ENCODE measurements at places on chromosomes 3 and 15. TPM values are rescaled to one million over a fixed set of nuclear protein-coding genes. Genes with fewer than 3 reads are reported as not detected.

DNA sequence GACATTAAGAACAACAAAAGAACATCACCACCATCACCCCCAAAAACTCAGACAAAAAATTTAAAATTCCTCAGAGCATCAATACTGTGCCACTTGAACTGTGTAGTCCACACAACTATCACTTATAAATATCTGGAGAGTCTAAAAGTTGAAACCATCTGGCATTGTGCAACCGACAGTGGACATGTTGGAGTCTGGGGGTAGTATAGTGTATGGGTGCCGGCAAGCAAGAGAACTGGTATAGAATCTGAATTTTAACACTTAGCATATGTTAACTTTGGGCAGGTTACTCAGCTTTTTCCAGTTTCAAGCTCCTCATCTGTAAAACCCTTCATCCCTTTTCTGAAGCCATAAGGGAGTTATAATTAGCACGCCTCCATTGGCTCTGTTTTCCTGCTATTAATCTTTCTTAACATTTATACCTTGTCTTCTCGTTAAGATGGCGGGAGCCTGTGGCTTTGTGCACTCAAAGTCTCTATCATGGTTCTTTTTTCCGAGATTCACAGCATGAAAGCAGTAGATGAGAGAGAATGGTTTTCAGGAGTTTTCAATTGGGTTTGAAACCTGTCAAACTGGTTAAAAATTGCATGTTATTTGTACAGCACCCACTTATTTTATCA, 255.7 kb upstream of the TBL1XR1 start:
- DNase-seq, result no peak

DNA sequence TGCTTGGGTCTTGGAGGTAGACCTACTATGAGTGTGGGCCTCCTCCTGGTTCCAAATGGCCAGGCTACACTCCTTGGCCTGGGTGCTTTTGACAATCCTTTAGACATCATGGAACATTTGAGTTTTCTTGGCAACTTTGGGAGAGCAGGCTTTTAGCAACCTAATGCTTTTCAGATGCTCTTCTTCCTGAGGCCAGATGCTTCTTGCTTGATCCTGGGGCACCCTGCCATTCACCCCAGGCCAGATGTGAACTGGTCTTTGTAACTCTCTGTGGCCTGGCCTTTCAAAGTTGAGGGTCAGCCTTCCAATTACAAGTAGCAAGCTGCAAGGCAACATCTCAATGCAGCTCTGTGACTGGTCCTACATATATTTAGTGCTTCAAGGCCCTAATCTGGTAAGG, 40.5 kb downstream of the RTP1 start:
- no peak for DNase-seq

GRCh38 chr3:81778678-81779182, 17.3 kb upstream of the GBE1 start:
- DNase-seq, result no peak

DNA sequence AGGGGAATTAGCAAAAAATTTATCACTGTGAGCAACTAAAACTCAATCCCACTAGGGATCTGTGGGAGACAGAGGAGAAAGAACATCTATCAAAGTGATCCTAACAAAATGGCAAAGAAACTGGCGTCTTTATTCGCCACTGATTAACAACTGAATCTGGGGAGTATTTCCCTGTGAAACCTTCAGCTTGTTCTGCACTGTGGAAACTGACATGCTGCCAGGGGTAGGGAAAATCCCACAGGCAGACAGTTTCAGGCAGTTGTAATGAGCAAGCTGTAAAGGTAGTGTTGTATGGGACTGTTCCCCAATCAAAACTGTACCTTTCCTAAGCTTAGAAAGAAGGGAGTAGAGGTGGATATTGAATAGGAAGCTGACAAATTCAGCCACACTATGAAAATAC, 611.7 kb downstream of the VGLL3 start:
- DNase-seq, result no peak

DNA sequence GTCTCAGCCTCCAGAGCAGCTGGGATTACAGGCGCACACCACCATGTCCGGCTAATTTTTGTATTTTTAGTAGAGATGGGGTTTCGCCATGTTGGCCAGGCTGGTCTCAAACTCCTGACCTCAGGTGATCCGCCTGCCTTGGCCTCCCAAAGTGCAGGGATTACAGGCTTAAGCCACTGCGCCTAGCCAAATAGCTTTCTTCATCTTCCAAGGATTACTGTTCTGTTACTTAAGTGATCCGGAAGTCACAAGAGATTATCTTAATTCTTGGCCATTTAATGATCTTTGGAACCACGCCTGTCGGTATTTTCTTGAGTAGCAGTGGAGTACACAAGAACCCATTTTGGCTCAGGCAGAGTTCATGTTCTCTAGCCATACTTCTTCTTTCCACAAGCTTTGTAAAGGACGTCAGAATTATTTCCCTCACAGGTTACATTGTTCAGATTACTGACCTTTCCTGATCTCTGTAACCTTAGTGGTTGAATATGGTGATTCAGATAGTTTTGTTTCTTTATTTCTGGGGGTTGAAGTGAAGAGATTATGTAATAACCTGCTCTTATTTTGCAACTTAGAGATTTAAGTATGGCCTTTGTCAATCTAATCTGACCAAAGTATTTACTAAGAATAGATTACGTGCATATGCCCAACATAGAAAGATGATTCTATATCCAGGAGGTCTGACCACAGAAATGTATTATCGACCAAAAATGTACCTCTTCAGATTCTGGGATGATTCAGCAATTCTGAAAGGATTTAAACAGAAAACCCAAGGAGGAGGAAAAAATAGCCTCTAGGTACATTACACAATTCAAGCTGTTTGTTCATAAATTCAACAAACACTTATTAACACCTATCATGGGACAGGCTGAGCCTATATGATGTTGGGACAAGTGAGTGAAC, 132.2 kb downstream of the GREM1 start:
- peak; percentile 59 for DNase-seq

DNA sequence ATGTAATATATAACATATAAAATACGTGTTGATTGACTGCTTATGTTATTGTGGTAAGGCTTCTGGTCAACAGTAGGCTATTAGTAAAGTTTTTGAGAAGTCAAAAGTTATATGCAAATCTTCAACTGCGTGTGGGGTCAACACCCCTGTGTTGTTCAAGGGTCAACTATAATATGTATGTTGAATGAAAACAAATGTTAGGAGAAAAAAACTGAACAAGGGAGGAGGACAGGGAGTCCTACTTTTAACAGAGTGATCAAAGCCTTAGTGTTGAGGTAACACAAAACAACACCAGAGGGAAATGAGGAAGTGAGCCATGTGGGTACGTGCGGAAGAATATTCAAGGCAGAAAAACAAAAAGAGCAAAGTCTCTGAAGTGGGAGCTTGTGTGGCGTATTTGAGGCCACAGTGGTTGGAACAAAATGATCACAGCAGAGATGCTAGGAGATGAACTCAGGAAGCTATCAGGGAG, 62.5 kb downstream of the SFMBT1 start:
- DNase-seq, result no peak

DNA sequence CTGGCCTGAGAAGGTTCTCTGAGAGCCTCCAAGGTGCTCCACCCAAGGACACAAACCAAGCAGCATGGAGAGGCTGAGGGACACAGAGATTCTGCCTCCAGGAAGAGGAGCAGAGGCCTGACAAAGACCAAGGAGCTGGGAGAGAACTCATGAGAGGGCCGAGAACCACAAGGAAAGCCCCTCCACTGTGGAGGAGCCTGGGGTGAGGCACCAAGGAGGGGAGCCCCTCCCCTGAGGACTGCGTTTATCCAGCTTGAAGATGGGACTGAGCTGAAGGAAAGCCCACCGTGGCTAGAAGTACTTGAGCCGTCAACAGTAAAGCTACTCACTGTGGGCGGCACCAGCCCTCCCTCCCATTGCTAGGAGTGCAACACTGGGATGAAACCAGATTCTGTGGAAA, 63.1 kb upstream of the MEF2A start:
- no peak for DNase-seq

DNA sequence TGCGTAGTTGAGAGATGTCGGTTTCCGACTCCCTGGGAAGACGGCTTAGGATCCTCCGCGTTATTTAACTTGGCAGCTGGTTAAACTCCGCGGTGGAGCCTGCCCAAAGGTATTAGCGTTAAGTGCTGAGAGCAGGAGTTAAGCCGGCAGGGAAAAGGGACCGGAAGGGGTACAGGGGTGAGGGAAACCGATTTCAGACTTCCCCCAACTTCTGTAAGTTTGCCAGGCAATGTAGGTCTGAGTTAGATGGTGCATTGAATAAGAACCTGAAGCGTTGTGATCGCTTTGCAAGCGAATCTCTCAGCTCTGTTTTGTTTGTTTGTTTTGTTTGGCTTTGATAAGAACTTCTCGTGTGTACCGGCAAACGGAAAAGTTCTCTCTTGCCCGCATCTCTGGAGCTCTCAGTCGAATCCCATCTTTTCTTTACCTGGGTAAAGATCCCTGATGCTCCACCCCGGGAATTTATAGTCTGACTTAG, 6.0 kb upstream of the FEZF2 start:
- DNase-seq, result no peak

DNA sequence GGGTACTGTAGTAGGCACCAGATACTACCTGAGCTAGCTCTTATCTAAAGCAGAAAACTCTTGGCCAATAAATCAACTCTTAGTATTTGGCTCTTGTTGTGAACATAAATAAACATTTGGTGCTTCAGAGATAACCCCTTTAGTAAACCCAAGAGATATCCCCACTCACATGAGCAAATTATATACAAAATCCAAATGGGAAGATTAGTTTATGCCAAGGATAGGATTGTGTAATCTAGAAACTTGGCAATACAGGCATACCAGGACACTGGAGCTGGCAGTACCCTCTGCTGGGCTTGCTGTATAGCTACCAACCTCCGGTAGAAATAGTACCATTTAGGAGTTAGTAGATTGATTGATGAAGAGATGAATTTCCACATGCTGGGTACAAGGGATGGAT, 127.0 kb downstream of the LIPC start:
- DNase-seq, result no peak

- DNase-seq, result no peak
Observed at GRCh38 chr3:71033681-71034220, 549.8 kb downstream of the FOXP1 start.

- peak; percentile 72 for DNase-seq
Observed at GRCh38 chr3:171967137-171967783, 72.1 kb upstream of the FNDC3B start.

DNA sequence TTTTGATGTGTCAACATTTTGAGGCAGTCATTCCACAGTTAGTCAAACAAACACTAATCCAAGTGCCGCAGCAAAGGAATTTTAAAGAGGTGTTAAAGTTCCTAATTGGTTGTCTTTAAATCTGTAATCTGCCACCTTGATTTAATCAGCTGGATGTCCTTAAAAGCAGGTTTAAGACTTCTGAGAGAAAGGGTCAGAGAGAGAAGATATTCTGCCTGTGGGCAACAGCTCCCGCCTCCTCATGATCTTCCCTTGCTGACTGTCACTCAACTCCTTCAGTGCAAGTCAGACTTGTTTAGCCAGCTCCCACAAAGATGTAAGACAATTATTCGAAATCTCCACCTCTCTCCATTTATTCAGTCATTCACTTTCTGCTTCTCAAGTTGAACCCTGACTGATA, 92.6 kb upstream of the MYRIP start:
- no peak for DNase-seq

- DNase-seq, result no peak
Observed at GRCh38 chr3:51954105-51954504, 1.1 kb upstream of the GPR62 start.

DNA sequence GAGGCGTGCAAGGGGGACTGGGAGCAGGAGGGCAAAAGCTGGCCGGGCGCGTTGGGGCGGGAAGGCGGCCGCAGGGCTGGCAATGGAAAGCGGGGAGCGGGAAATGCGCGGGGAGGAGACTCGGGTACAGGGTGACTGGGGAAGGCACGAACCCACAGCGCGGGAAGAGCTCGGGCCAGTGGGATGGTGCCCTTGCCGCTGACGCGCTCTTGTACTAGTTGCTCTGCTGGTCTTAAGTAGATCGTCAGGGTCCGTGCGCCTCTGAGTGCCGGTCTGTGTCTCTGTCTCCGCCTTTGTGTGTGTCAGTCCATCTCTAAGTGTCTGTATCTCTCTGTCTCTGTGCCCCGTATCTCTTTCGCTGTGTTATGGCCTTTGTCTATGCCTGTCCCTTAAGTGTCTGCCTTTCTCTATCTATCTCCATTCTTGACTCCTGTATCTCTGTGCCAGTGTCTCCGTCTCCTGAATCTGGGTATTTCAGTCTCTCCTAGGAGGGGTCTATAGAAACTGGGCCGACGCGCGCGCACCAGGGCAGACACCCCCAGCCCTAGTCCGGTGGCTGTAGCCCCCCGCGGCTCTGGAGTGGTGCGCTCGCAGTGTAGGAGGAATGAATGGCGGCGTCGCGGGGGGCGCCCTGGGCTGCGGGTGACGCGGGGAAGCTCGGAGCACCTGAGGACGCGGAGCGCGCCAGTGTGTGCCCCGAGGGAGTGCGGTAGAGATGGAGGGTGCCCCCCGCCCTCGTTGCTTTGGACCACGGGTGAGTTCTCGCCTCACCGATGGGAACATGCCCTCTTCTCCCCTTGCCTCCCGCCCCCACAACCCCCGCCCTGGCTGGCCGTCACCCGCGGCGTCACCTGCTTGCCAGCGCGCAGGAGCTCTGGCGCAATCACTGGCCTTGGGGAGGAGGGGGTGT, 756 bp upstream of the CAMK2N2 start:
- peak; percentile 76 for DNase-seq

DNA sequence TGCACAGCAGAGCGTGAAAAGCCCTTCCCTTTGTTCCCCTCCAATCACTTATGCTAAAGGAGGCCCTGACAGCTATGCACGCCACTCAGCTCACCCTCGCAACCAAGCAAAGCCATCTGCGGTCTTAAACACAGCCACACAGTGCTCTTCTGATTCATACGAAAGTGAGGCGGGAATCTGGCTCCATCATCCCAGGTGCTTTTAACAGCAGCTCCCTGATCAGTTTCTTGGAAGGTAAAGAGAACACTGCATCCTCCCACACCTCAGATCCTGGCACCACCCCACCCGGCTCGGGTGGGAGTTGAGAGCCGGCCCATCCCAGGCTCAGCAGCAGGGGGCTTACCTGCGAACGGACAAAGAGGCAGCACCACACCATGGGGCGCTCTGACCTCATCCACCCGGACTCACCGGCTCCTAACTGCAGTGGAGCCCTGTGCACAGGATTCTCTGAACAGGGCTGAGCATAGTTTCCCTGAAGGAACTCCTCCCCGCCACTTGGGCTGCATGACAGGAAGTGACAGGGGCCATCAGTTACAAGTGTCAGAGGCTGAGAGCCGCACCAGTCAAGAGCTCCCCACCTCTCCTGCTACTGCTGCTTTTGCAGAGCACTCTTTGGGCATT, 114.3 kb upstream of the ARHGEF3 start:
- no peak for DNase-seq

GRCh38 chr3:192850451-192850981, 67.1 kb downstream of the MB21D2 start:
- peak; percentile 78 for DNase-seq

- no peak for DNase-seq
Observed at GRCh38 chr3:65573548-65574116, 465.1 kb downstream of the MAGI1 start.

The HHATL gene
- not detected for total RNA-seq

The KIF15 gene
- 38.3 TPM for total RNA-seq

The FBXW12 gene
- total RNA-seq, result not detected

The CHRM5 gene
- total RNA-seq, result 0.36 TPM

The MORC1 gene
- total RNA-seq, result not detected

The TRPM1 gene
- total RNA-seq, result not detected

The CCDC54 gene
- not detected for total RNA-seq

The SMCO1 gene
- total RNA-seq, result not detected
